ENCODE measurements at places on chromosomes 7 and 10. TPM values are rescaled to one million over a fixed set of nuclear protein-coding genes. Genes with fewer than 3 reads are reported as not detected.

Gene CXCL12
- not detected for total RNA-seq

Gene ABCB4
- 0.67 TPM for total RNA-seq

Gene NUTM2E
- 0.19 TPM for total RNA-seq

Gene CLRN3
- total RNA-seq: not detected

Gene RBP4
- not detected for total RNA-seq

GRCh38 chr7:133572843-133573242 is 320.0 kb downstream of the EXOC4 start:
- DNase-seq: no peak
- H3K4me3 ChIP-seq: no peak overlapping the region
- no peak overlapping the region for H3K27ac ChIP-seq
- H3K36me3 ChIP-seq: no peaks in the 10 kb centered on the region

DNA sequence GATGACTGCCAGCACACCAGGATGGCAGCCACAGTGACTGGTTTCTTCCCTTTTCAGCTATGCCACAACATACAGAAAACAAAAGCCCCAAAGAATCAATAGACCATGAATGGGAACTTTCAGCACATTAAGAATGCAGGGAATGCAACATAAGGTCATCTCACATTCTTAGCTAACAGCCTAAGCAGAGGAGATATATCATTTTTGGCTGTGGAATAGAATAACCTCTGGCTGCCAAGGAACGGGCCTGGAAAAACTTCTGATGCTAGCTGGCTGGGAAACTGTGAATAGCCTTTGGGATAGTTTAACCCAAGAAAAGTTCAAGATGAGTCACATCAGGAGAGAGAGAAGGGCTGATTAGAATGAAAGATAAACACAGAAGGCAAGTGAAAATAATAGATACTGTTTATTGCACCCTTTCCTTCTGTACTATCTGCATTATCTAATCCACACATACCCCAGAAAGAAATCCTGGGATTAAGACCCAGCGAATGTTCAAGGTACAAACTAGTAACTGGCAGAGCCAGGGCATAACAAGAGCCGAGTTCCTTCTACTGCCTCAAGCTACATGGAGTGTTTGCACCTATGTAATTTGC is 169.2 kb downstream of the SEMA3A start:
- no peak overlapping the region for H3K27ac ChIP-seq
- no peaks in the 10 kb centered on the region for H3K27me3 ChIP-seq
- H3K4me3 ChIP-seq: no peak overlapping the region
- no peaks in the 10 kb centered on the region for H3K36me3 ChIP-seq
- no peaks in the 10 kb centered on the region for H3K4me1 ChIP-seq
- no peak for DNase-seq

- H3K27ac ChIP-seq: no peak overlapping the region
- peak; percentile 62 for DNase-seq
- no peaks in the 10 kb centered on the region for H3K36me3 ChIP-seq
- H3K27me3 ChIP-seq: no peaks in the 10 kb centered on the region
Measured at GRCh38 chr7:1709900-1710299, 39.8 kb downstream of the ELFN1 start.

DNA sequence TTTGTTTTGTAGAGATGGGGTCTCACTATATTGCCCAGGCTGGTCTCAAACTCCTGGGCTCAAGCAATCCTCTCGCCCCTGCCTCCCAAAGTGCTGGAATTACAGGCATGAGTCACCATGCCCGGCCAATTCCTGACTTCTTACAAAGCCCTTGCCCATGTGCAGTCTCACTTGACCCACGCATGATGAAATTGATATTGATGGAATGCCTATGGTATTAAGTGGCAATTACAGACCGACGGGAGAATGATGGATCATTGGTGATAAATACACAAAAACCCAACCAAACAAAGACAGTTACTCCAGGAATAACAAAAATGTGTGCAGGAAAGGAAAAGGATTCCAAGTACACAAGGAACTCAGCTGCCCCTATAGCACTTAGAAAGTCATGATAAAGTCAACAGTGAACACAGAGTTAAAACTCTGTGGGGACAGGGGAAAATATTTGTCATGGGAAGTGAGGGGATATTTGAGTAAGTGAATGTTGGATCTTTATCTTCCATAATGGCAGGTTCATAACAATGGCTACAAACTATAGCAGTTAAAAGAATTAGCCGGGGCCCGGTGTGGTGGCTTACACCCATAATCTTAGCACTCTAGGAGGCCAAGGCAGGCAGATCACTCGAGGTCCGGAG is 21.6 kb downstream of the HIP1 start:
- no peak overlapping the region for H3K27ac ChIP-seq
- no peaks in the 10 kb centered on the region for H3K36me3 ChIP-seq
- H3K4me3 ChIP-seq: no peak overlapping the region
- no peaks in the 10 kb centered on the region for H3K27me3 ChIP-seq
- no peaks in the 10 kb centered on the region for H3K4me1 ChIP-seq
- DNase-seq: no peak

GRCh38 chr10:127942811-127943210 is 35.9 kb downstream of the PTPRE start:
- H3K4me1 ChIP-seq: no peaks in the 10 kb centered on the region
- no peak overlapping the region for H3K4me3 ChIP-seq
- no peaks in the 10 kb centered on the region for H3K36me3 ChIP-seq
- H3K27ac ChIP-seq: no peak overlapping the region
- no peak for DNase-seq

GRCh38 chr7:240887-241421 is 48.6 kb downstream of the FAM20C start:
- H3K27ac ChIP-seq: no peak overlapping the region
- no peak for DNase-seq
- no peaks in the 10 kb centered on the region for H3K27me3 ChIP-seq
- no peak overlapping the region for H3K4me3 ChIP-seq
- no peaks in the 10 kb centered on the region for H3K4me1 ChIP-seq

GRCh38 chr10:113053881-113054280 is 103.8 kb downstream of the TCF7L2 start:
- no peaks in the 10 kb centered on the region for H3K4me1 ChIP-seq
- no peaks in the 10 kb centered on the region for H3K27me3 ChIP-seq
- no peaks in the 10 kb centered on the region for H3K36me3 ChIP-seq

DNA sequence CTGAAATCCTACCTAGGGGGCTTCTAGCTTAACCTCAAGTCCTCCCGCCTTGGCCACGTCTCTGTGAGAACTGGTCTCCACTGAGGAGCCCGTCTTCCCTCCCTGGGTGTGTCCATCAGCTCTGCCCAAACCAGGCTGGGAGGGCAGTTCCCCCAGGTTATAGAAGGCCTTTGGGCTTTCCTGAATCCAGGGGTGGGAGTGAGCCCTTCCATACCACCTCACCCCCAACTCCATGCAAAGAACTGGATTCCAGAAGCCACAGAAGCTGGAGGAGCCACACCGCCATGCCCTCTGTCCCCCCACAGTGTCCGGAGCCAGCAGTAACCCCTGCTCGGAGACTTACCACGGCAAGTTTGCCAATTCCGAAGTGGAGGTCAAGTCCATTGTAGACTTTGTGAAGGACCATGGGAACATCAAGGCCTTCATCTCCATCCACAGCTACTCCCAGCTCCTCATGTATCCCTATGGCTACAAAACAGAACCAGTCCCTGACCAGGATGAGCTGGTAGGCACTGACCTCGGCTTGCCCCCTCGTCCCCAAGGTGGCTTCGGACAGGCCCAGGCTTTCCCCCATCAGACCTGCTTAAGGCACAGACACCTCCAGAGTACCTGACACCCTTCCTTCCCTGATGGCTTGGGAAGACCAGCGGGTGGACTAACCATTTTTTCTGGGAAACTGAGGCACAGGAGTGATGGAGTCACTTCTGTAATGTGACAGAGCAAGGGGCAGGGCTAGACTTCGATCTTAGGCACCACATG is 4.7 kb downstream of the CPA1 start:
- H3K4me1 ChIP-seq: no peaks in the 10 kb centered on the region
- no peak overlapping the region for H3K4me3 ChIP-seq
- no peak for DNase-seq
- no peak overlapping the region for H3K27ac ChIP-seq

DNA sequence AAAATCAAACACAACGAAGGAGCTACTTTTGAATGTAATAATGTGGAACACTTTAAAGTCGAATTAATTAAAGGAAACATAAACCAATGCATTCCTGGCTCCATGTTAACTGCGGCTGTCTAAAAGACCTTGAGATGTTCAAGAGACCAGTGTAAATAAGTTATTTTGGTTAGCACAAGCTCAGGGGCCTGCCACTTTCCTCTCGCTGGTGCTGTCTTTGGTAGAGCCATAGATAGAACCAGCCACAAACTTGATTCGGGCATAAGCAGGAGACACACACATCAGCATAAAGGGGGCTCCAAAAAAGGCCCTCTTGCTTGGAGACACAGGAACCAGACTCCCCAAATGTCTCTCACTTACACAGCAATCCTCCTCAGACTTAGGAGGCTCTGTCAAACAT is 121.6 kb upstream of the TBX20 start:
- H3K27me3 ChIP-seq: no peaks in the 10 kb centered on the region
- H3K4me1 ChIP-seq: no peaks in the 10 kb centered on the region
- no peak for DNase-seq
- H3K27ac ChIP-seq: no peak overlapping the region
- no peaks in the 10 kb centered on the region for H3K36me3 ChIP-seq
- H3K4me3 ChIP-seq: no peak overlapping the region

DNA sequence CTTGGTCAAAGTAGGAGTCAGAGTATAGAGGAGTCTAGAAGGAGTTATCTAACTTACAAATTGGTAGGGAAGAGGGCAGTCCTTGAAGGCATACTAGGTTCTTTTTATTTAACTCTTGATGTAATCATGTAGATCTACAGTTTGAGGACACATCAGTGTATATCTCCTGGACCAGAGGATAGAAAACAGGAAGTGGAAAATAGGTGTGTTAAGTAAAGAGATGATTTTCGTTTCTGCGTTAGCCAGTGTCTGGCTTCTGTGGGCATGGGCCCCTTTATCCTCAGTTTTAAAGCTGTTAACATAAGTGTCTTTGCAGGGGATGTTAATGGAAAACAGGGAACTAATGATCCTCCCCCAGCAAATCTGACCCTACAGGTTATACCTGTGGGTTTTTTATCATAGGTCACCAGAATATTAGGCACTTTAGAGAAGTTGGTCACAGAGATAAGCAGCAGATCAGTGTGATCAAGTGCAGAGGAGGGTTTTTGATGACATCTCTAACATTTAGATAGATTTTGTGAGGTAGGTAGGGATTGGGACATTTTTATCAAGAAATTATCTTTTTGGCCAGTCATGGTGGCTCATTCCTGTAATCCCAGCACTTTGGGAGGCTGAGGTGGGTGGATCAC is 58.6 kb upstream of the PRSS1 start:
- H3K4me1 ChIP-seq: no peaks in the 10 kb centered on the region
- H3K27me3 ChIP-seq: no peaks in the 10 kb centered on the region
- H3K27ac ChIP-seq: no peak overlapping the region
- H3K4me3 ChIP-seq: no peak overlapping the region

- no peaks in the 10 kb centered on the region for H3K4me1 ChIP-seq
- no peaks in the 10 kb centered on the region for H3K27me3 ChIP-seq
- no peaks in the 10 kb centered on the region for H3K36me3 ChIP-seq
- H3K27ac ChIP-seq: no peak overlapping the region
- DNase-seq: no peak
Measured at GRCh38 chr7:142175594-142175993, 64.1 kb downstream of the MGAM2 start.

GRCh38 chr7:110595694-110596093 is 495.2 kb upstream of the LRRN3 start:
- no peak overlapping the region for H3K4me3 ChIP-seq
- no peak overlapping the region for H3K27ac ChIP-seq
- H3K27me3 ChIP-seq: no peaks in the 10 kb centered on the region
- H3K4me1 ChIP-seq: no peaks in the 10 kb centered on the region
- DNase-seq: no peak

DNA sequence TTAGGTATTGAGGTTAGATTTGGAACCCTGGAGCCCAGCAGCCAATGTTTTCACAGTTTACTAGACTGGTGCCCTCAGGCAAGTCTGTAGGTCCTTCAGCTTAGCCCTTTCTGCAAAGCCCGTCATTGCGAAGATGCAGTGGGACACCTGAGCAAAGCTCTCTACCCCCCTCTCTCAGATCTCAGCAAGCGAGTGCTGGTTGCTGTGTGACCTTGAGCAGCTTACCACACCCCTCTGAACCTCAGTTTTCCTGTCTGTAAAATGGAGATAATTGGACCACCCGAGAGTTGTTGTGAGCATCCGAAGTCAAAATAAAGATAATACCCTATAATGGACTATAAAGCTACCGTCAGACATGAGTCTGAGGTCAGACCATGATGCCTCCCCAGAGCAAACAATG is 3.7 kb downstream of the NPC1L1 start:
- no peaks in the 10 kb centered on the region for H3K36me3 ChIP-seq
- no peaks in the 10 kb centered on the region for H3K27me3 ChIP-seq
- no peaks in the 10 kb centered on the region for H3K4me1 ChIP-seq
- H3K27ac ChIP-seq: no peak overlapping the region
- H3K4me3 ChIP-seq: no peak overlapping the region

DNA sequence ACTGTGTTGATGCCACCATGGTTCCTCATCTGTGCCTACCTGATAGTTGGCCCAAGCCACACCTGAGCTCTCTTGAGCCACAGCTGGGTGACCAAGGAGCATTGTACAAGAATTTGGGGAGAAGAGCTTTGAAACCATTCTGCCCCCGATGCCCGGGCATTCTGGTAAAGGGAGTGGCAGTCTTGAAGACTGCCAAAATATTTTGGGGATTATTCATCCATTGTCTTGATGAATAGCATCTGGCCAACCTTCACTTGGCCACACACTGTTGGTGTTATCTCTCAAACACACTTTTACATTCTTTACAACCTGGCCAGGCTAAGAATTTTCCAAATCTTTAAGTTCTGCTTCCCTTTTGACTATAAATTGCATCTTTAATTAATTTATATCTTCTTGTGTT is 113.1 kb upstream of the PCBD1 start:
- no peak overlapping the region for H3K4me3 ChIP-seq
- H3K36me3 ChIP-seq: no peaks in the 10 kb centered on the region
- no peaks in the 10 kb centered on the region for H3K27me3 ChIP-seq
- H3K4me1 ChIP-seq: no peaks in the 10 kb centered on the region
- no peak overlapping the region for H3K27ac ChIP-seq

- no peaks in the 10 kb centered on the region for H3K4me1 ChIP-seq
- no peak overlapping the region for H3K27ac ChIP-seq
- no peaks in the 10 kb centered on the region for H3K36me3 ChIP-seq
- H3K4me3 ChIP-seq: no peak overlapping the region
Measured at GRCh38 chr7:380139-380485, 90.1 kb downstream of the FOXL3 start.

Data from Karpas-422 (cell line).